ENCODE measurements at places on chromosomes 13 and 19.

DNA sequence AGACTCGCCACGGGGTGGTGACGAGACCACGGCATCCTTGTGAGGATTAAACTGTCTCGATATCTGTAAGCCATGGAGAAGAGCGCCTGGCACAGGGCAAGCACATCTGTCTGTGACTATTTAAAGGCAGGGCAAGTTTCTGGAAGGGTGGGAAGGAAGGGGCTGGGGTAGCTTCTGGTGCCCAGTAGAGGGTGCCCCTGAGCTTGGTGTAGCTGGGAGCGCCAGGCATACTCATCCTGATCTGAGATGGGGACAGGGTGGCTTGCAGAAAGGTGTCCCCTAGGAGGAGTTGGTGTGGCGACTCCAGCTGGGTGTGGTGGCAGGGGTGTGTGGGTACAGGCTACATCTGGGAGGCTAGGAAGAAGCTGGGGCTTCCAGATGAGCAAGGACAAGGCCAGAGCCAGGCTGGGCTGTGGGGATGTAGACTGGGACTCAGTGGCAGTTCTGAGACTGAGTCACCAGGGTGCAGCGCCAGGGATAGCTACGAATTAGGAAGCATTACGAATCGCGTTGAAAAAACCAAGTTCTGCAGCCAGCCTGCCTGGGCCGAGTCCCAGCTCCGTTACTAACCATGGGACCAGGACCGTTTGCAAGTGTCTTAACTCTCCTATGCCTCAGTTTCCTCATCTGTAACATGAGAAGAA lies 23.1 kb upstream of the ASPDH start:
- DNase-seq, result no peak

DNA sequence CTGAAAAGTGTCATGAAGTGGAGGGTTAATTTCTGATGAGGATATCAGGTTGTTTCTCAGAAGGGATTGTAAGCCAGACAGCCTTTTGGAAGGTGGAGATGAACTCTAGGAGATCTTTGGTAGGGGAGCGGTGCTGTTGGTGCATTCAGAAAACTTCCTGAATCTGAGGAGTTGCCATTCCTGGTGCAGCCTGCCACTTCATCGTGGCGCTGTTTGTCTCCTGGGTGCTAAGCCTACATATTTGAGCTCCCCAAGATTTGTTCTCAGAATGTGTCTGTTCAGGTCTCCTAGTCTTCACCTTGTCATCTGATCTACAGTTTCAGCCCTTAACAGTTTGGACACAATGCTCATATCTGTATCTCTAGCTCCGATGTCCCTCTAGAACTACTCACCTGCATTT lies 285.6 kb downstream of the MTUS2 start:
- no peak for DNase-seq

GRCh38 chr13:114047358-114047881 lies 73.5 kb upstream of the C13orf46 start:
- peak; percentile 31 for DNase-seq

DNA sequence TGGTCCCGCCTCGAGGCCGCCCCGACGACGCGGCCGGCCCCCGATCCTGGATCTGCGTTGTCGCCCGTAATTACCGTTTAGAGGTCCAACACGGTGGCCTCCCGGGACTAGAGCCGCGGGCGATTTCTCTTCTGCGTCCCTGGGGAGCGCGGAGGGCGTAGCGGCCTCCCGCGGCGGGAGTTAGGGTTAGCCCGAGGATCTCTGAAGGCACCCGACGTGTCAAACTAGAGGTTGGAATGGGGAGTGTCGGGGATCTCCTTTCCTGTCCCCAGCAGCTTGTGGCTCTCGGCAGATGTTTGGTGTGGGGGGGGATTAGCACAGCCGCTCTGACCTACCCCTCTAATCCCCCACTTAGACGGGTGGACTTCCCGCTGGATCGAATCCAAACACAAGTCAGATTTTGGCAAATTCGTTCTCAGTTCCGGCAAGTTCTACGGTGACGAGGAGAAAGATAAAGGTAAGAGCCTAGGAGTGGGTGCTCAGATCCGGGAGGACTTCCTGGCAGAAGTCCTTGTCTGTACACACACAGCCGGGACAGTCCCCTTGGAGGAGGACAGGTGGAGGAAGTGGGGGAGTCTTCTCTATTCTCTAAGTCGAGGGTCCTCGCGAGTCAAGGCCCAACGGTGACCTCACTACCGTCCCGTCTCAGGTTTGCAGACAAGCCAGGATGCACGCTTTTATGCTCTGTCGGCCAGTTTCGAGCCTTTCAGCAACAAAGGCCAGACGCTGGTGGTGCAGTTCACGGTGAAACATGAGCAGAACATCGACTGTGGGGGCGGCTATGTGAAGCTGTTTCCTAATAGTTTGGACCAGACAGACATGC lies 581 bp downstream of the CALR start:
- DNase-seq, result peak; percentile 61

GRCh38 chr13:29852472-29853054 lies 2.1 kb upstream of the UBL3 start:
- no peak for DNase-seq

GRCh38 chr19:40908976-40909375 lies 26.9 kb upstream of the CYP2A7 start:
- DNase-seq, result peak; percentile 26

- DNase-seq, result no peak
Measured at GRCh38 chr19:34831714-34832113, 58.7 kb upstream of the ZNF599 start.

GRCh38 chr19:8398311-8398771 lies 8.2 kb downstream of the RAB11B start:
- no peak for DNase-seq

GRCh38 chr19:17049711-17050280 lies 23.2 kb upstream of the CPAMD8 start:
- DNase-seq, result no peak

GRCh38 chr13:61255040-61255796 lies 160.4 kb downstream of the PCDH20 start:
- no peak for DNase-seq

- no peak for DNase-seq
Measured at GRCh38 chr13:51971520-51972426, 39.5 kb downstream of the ATP7B start.

DNA sequence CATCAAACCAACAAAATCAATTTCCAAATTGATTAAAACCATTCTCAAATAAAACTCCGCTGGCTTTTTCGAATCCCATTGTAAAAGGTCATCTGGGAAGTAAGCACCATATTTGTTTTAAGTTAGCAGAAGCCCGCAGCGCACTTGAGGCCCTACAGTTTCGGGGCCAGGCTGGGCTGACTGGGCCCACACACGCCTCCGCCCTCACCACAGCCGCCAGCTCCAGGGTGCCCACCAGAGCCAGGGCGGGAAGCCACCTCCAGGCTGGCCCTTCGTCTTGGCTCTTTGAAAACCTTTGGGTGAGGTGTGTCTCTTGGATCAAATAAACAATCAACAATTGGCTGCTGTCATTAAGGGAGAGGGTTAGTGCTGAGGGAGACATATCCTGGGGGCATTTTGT lies 133.3 kb downstream of the SOX1 start:
- DNase-seq, result no peak

DNA sequence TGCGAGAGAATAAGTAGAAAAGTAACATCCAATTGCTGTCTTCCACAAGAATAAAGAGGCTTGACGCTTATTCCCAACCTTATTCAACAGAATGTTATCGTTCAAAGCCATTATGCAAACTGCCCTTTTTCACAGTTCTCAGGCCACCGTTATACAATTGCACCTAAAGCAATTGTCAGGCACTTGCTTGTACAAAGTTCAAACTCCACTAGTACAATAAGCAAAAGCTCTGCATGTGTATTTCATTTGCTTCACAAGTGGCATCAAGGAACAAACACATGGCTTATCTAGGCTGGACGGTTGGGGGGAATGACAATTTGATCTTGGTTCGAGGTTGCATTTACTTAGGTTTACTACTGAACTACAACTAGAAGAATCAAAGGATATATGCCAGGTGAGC lies 815.6 kb downstream of the EFNB2 start:
- no peak for DNase-seq

DNA sequence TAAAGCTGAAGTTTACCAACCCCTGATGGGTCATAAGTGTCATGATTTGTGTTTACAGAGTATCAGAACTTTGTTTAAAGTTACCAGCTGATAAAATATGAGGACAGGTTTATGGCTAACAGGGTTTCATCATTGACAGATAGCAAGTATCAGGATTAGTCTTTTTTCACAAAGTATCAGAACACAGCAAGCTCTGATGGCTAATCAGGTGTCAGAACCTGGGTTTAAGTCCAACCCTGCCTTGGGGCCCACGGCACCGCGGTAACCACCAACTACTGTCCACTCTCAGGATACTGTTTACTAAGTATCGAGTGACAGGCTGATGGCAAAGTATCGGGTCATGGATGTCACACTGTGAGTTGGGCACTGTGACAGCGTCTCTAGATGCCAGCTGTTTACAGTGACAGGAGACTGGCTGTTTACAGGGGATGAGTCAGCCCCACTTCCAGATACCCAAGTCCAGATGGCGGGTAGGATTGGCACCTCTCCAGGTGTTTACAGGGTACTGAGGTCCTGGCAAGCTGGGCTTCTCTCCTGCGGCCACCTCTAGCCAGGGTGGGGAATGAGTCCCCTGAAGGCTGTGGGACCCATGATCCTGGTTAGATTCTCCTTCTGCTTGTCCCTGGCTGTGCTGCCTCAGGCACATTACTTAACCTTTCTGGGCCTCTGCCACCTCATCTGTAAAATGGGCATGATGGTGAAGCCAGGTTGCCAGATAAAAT lies 21.8 kb downstream of the ARRDC2 start:
- DNase-seq, result no peak

GRCh38 chr19:53871454-53871853 lies 3.8 kb downstream of the MYADM start:
- DNase-seq, result peak; percentile 65

- DNase-seq, result no peak
Measured at GRCh38 chr13:34035676-34036325, 217.9 kb downstream of the RFC3 start.

- no peak for DNase-seq
Measured at GRCh38 chr13:29493796-29494195, 101.7 kb downstream of the SLC7A1 start.

DNA sequence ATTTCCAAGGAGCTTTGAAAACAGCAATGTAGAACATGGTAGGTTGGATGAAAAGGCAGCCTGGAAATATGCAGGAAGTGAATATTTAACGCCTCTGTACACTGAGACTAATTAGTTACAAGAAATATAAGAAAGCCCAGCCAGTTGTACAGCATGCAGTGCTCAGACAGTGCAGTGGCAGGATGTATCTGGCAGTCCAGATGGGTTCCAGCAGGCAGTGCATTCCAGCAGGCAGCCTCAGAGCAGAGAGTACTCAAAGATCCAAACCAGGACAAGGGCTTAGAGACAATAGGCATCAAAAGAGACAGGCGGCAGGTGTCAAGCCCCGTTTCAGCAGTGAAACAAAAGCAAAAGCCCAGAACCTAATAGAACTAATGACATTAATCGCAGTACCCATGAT lies 2776.3 kb downstream of the PCDH9 start:
- no peak for DNase-seq

DNA sequence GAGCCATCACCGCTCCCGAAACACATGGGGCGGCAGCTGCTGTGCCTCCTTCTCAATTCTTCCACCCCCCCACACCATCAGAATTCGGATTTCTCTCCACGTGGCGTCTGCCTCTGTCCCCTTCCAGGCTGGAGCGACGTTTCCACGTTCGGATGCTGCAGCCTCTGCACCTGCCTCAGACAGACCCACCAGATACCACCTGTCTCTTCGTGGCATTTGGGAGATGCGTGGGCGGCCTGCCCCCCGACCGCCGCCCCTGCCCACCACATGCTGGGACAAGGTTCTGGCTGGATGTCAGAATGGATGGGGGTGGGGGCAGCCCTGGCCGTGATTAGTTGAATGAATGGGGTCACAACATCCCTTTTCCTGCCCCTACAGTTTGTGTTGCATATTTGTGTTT lies 90.0 kb downstream of the SLC7A1 start:
- no peak for DNase-seq

DNA sequence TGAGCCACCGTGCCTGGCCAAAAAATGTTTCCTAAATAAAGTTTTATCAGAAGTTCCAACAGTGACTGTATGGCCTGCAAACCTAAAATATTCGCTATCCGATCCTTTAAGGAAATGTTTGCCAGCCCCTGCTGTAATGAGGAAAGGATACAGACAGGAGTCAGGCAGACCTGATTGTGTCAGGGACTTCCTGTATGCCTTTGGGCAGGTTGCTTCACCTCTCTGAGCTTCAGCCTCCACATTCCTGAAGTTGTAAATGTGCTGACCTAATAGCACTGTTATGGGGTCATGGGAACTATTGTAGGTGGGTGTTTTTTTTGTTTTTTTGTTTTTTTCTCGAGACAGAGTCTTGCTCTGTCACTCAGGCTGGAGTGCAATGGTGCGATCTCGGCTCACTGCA lies 6.2 kb downstream of the ABHD8 start:
- no peak for DNase-seq

DNA sequence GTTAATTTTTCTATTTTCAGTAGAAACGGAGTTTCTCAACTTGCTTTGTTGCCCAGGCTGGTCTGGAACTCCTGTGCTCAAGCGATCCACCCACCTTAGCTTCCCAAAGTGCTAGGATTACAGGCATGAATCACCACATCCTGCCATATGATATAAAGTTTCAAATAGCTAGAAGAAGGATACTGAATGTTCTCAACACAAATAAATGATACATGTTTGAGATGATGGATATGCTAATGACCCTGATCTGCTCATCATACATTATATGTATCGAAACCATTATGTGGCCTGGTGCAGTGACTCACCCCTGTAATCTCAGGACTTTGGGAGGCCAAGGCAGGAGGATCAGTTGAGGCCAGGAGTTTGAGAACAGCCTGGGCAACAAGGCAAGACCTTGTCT lies 11.5 kb downstream of the CIB3 start:
- no peak for DNase-seq

- DNase-seq, result no peak
Measured at GRCh38 chr13:30857636-30858035, 48.4 kb upstream of the MEDAG start.

GRCh38 chr13:35953537-35954206 lies 177.5 kb downstream of the DCLK1 start:
- no peak for DNase-seq

GRCh38 chr13:111292710-111293485 lies 27.5 kb upstream of the TEX29 start:
- DNase-seq, result no peak

DNA sequence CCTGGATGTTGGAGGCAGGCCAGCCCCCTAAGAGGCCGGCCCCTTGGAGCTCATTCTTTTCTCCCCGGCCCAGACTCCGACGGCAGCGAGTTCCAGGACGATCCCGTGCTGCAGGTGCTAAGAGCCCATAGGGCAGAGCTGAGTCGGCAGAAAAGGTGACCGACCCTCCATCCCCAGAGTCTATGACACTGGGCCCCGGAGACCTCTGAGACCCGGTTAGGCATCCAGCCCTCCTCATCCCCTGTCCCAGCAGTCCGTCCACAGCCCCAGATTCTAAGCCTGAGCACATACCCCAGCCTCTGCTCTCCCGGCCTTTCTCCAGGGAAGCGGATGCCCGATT lies 7.3 kb upstream of the ARHGAP33 start:
- DNase-seq, result no peak

GRCh38 chr19:34838753-34839431 lies 65.9 kb upstream of the ZNF599 start:
- no peak for DNase-seq

- peak; percentile 16 for DNase-seq
Measured at GRCh38 chr13:43908156-43909126, 28.7 kb downstream of the LACC1 start.

GRCh38 chr19:4443966-4444764 lies 13.4 kb downstream of the UBXN6 start:
- no peak for DNase-seq
